T-helper 1 cell (primary cell): ENCODE measurements at places on chromosomes 13 and 19.
A peak's percentile ranks its signal among the peaks of the same experiment; 100 is the strongest.

DNA sequence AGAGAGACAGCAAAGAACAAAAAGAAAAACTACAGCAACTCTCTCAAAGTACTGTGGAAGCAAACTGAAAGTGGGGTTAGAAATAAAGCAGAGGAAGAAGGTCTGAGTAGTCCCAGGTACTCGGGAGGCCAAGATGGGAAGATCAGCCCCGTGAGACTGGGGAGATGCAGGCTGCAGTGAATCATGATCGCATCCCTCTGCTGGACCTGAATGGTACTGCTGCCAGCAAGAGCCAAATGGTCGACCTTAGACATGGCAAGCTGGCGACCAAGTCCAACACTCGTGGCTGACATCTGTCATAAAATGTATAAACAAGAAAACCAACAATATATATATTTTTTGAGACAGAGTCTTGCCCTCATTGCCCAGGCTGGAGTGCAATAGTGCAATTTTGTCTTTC is 33.7 kb upstream of the ZNF724 start:
- peak; percentile 46 for DNase-seq

GRCh38 chr19:800360-801029 is 3.2 kb downstream of the PTBP1 start:
- DNase-seq, result no peak

DNA sequence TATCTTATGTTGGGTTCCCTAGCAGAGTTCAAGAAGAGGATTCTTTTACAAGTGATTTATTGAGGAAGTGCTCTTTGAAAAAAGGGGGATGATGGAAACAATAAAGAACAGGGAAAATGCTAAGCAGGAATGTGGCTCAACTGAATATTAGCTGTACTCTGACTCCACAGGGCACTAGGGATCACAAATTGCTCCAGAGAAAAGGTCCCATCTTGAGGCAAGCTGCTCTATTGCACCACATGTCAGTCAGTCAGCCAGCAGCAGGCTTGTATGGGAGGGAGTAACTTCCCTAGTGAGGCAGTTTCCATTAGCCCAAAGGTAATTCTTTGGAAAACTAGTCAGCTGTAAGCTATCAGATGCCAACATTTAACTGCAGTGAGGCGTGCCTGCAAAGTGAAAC is 73.3 kb upstream of the FNDC3A start:
- no peak for DNase-seq

DNA sequence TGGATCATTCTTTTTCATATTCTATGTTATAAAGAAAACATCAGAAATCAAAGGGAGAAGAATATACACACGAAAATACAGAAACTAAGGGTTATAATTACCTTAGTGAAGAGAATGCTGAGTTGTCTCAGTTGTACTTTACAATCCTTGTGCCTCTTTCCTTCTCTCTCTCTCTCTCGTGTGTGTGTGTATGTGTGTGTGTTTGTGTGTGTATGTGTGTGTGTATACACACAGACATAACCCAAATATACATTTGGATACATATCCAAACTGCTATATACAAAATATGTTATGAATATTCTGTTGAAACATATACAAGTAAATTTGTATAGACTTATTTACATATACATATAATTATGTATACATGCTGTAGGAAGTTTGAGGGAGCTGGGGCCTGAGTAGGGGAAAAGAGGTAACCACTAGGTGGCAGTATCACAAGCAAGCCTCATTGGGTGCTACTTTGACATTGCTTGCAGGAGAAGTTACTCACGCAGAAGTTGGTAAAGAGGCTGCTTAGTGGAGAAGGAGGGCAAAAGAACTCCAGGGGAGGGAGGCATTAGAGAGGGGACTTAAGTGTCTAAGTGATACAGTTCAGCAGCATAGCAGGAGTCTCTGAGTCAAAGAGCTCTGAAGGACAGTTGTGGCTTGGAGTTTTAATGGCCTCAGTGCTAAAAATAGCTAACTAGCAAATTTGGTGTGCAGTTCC is 465.1 kb upstream of the PCDH20 start:
- no peak for DNase-seq

DNA sequence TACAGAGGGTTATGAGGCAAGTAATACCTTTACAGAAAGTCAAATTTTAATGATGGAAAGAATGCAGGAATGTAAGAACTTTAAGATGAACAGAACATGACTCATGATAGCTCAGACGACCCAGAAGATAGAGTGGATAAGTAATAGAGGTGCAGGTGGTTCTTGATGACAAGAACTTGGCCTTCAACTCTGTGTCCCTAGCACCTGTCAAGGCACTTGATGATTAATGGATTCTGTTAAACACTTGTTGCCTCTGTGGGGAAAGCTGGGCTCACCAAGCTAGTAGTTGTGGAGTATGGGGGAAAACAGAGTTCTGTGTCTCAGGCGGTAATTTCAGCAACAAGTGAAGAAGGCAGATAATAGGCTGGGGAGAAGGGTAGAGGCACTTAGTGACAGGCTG is 306.2 kb downstream of the ATP8A2 start:
- DNase-seq, result no peak
